ENCODE measurements at places on chromosomes 11 and 22. TPM values are rescaled to one million over a fixed set of nuclear protein-coding genes. Genes with fewer than 3 reads are reported as not detected.
A peak's percentile ranks its signal among the peaks of the same experiment; 100 is the strongest.

The YAP1 gene
- polyA plus RNA-seq = 160 TPM

The CASP5 gene
- not detected for polyA plus RNA-seq

The HSCB gene
- 16.1 TPM for polyA plus RNA-seq

The FAT3 gene
- polyA plus RNA-seq = 8.7 TPM

- DNase-seq = no peak
Observed at GRCh38 chr11:8631395-8632118, 37.5 kb upstream of the STK33 start.

DNA sequence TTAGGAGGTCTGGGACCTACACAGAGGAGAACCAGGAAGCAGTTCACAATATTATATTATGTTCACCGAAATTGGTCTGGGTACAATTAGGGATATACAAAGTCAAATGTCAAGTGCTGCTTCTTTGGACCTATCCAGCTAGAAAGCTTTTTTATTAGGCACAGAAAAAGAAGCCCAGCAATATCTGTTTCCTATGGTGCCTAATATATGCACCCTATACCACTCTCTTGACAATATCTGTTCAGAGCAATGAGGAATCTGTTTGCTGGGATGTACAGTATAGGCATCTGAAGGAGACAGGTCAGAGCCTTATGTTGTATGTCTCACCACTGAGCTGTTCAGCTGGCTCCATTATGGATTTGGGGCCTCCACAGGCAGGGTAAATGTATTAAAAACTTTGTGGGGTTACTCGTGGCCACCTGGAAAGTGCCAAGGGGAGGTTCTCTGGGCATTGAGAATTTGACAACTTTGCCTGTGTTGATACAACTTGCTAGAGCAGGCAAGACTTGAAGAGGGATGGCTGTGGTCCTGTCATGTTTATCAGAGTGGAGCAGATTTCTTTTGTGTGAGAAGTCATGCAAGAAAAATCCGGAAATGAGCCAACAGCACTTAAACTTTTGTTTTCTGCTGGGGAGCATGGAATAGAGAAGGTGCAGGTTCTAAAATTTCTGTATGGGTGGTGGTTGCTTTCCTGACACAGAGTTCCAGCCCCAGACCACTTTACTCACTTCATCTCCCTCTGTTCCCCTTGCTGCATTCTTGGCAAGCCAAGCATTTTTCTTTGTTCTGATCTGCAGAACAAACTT is 10.1 kb downstream of the STIM1 start:
- DNase-seq = no peak

DNA sequence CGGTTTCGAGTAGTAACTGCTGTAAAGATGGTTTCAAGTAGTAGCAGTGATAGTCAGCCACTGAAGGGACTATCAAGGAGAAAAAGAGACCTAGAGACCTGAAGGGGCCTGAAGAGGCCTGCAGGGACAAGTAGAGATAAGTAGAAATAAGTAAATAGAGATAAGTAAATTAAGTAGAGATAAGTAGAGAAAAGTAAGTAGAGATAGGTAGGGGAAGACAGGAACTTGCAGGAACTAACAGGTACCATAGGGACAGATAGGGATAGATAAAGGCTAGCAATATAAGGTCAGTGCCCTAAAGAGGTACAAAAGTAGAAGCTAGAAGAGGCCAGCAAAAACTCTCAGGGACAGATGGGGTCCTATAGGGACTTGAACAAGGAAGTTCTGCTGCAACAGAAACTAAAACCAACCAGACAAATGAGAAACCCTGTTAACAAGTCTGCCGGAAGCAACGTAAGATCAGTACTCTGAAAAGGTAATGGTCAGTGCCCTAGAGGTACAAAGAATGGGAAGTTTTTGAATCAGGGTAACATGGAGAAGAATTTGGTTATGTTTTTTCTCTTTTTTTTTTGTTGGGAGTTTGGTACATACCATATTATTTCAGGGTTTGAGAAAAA is 9.6 kb upstream of the SC5D start:
- no peak for DNase-seq

DNA sequence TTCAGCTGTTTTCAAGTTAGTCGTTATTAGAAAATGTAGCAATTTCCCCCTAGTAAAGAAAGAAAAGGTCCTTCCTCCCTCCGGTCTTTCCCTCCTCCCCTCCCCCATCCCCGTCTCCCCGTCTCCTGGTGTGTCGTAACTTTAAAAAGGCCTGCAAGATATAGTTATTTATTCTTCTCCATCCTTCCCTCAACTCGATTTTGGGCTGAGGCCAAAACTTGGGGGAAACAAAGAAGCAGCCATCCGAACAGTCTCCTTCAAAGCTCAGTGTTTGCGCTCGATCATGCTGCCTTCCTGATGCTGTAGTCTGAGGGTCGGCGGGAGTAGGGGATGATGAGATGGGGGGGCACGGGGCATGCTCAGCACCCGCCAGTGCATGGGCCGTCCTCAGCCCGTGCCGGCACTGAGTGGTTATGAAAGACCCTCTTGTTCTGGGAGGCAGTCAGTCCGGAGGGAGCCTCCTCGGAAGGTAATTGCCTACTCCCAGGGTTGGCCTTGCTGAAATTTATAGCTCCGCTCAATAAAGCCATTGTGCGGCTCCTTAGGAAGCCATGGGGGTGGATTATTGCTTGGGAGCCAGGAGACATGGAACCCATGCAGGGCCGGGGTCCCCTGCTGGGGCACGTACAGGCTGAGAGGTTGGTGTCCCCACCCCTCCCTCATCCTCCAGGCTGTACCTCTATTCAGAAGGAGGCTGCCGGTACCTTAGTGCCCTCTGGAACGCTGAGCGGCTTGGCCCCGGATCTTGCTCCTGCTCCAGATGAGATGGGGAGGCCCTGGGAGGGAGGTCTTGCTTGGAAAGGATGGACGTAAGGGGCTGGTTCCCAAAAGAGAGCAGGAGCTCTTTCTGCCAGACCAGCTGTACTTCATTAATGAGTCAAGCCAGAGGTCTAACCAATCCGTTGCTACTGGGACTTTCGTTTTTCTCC is 212.7 kb upstream of the CADM1 start:
- peak; percentile 51 for DNase-seq
